Fibroblast of skin of right quadriceps (primary cell): ENCODE measurements at places on chromosomes 3 and 15.

- DNase-seq = no peak
Observed at GRCh38 chr15:74636984-74637383, 21.3 kb downstream of the CLK3 start.

DNA sequence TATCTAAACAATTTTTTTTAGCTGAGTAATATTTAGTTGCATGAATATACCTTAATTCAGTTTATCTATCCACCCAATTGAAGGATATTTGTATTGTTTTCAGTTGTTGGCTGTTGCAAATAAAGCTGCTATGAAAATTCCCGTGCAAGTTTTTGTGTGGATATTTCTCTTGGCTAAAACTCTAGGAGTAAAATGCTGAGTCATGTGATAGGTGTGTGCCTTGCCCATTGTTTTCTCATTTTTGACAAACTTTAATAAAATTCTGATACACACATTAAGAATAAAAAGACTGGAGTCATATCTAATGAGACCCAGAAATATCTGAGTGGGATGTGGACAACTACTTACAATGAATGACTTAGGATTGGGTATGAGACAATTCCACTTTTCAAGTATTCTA is 78.6 kb downstream of the MDFIC2 start:
- no peak for DNase-seq

- DNase-seq = no peak
Observed at GRCh38 chr3:42094691-42095391, 3.7 kb downstream of the TRAK1 start.

DNA sequence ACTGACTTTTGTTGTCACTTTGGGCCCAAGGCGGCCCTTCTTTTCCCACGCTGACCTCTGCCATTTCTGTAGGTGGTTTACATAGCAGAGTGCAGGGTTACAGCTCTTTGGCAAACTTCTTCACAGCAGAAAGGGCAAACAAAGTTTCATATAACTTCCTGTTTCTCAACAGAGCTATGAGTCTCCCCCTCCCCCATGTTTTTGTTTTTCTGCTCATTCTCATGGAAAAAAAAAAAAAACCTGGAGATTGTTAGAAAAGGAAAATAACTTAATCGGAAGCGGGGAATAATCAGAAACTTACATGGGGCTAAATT is 342.0 kb upstream of the NR2F2 start:
- no peak for DNase-seq

GRCh38 chr3:77939726-77940125 is 899.8 kb downstream of the ROBO2 start:
- DNase-seq = peak; percentile 55

DNA sequence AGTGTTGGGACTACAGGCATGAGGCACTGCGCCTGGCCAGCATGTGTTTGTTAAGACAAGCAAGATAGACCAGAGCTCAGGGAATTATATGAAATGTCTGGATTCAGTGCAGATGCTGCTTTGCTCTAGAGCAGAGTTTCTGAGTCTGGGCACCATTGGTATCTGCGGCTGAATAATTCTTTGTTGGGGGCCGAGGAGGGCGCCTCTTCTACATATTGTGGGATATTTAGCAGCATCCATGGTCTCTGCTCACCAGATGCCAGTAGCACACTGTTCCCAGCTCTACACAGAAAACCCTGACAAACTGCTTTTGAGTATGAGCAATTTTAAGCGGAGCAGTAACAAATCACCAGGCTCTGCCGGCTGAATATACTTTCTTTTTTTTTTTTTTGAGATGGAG is 3.6 kb upstream of the LDHAL6B start:
- peak; percentile 18 for DNase-seq

DNA sequence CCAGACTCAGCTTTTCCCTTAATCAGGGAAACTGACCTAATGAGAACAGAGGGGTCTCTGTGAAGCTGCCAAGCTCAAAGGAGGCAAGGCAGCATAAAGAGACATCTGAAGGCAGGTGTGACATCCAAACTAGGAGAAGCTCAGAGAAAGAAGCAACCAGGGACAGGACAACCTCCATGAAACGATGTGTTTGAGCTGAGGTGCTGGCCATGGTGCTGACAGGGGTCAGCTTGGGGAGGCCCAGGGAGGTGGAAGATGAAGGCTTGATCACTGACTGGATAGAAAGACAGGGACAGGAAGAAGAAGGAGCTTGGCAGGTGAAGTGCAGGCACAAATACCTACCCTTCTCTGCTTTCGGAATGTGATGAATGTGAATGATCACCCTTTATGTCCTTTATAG is 179.5 kb upstream of the NSMCE3 start:
- DNase-seq = peak; percentile 7

GRCh38 chr3:33139996-33140395 is 26.2 kb downstream of the CRTAP start:
- DNase-seq = no peak

GRCh38 chr3:104909721-104910120 is 457.0 kb upstream of the ALCAM start:
- DNase-seq = peak; percentile 33

DNA sequence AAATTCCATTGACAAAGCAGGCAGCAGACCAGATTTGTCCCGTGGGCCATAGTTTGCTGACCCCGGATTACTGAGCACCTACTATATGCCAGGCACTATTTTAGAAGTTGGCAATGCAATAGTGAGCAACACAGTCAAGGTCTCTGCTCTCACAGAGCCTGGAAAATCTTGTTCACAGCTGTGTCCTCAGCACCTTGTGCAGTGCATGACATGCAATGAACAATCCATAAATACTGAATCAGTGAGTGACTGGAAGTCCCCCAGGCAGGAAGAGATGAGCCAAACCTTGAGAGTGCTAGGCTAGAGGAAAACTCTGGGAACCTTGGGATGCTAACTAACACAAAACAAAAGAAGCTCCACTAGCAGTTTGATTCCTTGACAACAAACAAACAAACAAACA is 14.4 kb downstream of the TM4SF1 start:
- DNase-seq = peak; percentile 38

- no peak for DNase-seq
Observed at GRCh38 chr3:143271136-143271535, 151.6 kb downstream of the CHST2 start.

DNA sequence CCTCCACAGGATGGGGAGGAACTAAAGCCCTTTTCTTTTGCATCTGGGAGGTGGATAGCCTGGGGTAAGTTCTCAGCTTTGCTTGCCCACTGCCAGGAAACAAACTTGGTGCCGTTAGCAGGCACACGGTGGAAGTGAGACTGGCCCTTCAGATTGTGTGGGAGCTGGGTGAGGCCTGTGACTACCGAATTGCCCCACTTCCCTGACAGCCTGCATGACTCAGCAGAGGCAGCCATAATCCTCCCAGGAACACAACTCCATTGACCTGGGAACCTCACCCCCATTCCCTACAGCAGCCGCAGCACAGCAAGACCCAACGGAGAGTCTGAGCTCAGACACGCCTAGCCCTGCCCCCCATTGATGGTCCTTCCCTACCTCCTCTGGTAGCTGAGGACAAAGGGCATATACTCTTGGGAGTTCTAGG is 282.6 kb downstream of the KLF13 start:
- no peak for DNase-seq

- DNase-seq = no peak
Observed at GRCh38 chr3:157920822-157921700, 185.2 kb downstream of the SHOX2 start.

- DNase-seq = peak; percentile 73
Observed at GRCh38 chr3:75272691-75273090, 391.4 kb upstream of the FRG2C start.

- peak; percentile 47 for DNase-seq
Observed at GRCh38 chr3:150469931-150470740, 62.0 kb downstream of the TSC22D2 start.

DNA sequence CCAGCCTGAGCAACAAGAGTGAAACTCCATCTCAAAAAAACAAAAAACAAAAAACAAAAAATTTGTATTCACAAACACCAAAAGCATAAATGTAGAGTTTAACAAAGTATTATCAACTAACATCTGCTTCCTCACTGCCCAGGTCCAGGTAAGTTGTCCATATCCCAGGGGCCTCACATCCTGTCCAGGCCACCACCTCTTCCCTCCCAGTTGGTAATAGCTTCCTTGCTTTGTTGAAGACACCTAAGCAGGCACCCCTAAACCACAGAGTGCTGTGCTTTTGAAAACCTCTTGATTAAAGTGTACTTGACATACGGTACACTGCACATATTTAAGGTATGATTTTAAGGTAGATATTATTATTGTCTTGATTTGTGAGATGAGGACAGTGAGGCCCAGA is 299.8 kb downstream of the SHQ1 start:
- DNase-seq = no peak

GRCh38 chr15:33094336-33094735 is 100.2 kb downstream of the FMN1 start:
- peak; percentile 55 for DNase-seq

- peak; percentile 81 for DNase-seq
Observed at GRCh38 chr3:155079746-155080487, at the start of gene MME. Gene MME (plus strand): TSS chr3:155080319. CDS start chr3:155084168, 3,849 bp downstream.

- DNase-seq = peak; percentile 94
Observed at GRCh38 chr3:62607287-62608029, 234.1 kb upstream of the FEZF2 start.

GRCh38 chr3:1138036-1138435 is 45.2 kb downstream of the CNTN6 start:
- no peak for DNase-seq

DNA sequence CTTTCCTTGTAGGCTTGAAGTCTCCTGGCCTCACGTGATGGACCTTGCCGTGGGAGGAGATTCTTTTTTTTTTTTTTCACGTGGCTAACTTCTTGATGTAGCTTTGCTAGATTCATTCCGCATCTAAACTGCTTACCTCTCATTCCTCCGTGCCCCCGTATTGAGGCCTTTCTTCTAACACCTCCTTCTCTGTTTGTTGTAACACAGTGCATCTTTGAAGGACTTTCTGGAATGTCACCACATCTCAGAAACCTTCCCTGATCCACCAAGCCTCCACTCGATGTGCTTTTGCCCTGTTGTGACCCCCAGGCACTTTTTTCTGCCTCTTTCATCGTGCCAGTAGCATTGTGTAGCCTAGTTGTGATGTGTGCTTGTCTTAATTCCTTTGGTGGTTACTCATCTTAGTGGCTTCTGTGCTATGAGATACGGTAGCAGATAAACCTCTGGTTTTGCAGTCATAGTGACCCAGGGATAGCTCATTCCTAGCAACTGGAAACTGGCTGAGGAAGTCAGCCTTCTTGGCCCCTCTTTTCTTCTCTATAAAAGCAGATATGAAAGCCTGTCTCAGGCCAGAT is 1.6 kb upstream of the BNC1 start:
- DNase-seq = peak; percentile 91

- no peak for DNase-seq
Observed at GRCh38 chr3:51715977-51716294, 9.1 kb downstream of the GRM2 start.

- no peak for DNase-seq
Observed at GRCh38 chr15:31275331-31276262, 51.0 kb upstream of the KLF13 start.

DNA sequence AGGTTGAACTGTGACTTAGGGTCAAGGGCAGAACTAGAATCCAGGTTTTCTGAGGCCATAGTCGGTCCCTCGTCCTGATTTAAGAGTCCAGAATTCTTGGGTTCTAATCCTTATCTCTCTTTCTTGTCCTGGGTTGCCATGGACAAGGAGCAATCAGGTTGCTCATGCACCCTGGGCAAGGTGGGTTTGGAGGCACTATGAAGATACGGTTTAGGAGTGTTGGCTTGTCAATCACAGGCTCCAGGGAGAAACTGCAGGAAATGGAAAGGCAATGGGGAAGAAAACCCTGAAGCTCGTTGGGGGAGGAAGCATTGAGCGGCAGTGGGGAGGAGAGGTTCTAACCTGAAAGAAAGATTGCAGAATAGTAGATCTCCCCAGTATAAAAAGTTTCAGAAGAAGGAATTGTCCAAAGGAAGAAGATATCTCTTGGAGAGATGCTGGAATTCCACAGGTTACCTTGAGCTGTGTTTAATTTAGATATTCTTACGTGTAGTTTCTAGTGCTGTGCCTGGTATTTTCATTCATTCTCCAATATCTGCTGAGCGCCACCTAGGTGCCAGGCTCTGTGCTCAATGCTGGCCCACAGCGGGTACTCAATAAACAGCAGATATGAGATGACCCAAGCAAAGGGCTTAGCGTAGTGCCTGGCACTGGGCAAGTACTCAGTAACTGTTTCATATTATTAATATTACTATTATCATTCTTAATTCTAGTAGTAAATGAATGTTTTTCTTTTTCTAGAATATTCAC is 2.0 kb downstream of the ACAN start:
- no peak for DNase-seq

DNA sequence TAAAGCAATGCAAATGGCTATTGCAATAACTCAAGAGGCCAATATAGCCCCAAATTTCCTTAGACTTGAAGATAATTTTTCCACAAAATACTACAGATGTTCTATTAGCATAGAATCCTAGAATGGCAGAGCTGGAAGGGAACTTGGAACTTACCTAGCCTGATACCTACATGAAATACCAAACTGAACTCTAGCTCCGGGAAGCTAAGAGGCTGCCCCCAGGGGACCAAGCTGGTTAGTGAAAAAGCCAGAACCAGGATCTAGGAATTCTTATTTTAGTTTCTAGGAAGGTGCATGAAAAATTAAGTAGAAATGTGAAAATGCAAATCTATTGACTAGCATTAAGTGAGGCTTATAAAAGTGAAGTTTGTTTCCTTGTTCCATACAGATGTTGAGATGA is 256.0 kb upstream of the CBLB start:
- DNase-seq = no peak

DNA sequence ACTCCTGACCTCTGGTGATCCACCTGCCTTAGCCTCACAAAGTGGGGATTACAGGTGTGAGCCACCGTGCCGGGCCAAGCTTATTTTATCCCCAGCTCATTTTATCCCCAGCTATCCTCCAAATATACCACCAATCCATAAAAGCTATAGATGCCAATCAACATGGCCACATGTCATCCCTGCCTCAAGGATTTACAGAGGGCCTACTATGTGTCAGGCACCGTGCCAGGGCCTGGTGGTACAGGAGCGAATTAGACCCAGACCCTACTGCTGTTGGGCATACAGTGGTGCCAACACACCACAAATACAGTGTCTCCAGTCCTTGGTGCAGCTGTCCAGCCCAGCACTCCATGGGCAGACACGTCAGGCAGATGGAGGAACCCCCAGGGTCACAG is 73.4 kb downstream of the SCN5A start:
- no peak for DNase-seq

DNA sequence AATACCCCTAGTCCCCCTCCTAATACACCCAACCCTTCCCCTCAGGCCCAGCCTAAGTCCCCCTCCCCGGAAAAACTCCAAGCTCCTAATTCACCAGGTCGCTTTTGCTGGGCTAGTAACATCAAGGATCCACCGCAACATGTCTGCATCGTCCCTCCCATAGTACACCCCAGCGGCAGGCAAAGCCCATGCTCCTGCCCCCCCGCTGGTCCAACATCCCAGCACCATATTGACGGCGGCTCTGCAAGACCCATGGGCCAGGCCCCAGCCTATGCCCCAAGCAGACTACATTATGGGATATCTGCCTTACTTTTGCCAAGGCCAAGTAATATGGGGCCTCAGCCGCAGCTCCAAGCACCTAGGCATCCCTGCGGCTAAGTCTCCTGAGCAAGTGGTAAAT is 33.5 kb downstream of the ZNF589 start:
- no peak for DNase-seq

GRCh38 chr3:66267031-66267430 is 46.2 kb downstream of the SLC25A26 start:
- no peak for DNase-seq
